ENCODE measurements at places on chromosomes 1 and 21.

DNA sequence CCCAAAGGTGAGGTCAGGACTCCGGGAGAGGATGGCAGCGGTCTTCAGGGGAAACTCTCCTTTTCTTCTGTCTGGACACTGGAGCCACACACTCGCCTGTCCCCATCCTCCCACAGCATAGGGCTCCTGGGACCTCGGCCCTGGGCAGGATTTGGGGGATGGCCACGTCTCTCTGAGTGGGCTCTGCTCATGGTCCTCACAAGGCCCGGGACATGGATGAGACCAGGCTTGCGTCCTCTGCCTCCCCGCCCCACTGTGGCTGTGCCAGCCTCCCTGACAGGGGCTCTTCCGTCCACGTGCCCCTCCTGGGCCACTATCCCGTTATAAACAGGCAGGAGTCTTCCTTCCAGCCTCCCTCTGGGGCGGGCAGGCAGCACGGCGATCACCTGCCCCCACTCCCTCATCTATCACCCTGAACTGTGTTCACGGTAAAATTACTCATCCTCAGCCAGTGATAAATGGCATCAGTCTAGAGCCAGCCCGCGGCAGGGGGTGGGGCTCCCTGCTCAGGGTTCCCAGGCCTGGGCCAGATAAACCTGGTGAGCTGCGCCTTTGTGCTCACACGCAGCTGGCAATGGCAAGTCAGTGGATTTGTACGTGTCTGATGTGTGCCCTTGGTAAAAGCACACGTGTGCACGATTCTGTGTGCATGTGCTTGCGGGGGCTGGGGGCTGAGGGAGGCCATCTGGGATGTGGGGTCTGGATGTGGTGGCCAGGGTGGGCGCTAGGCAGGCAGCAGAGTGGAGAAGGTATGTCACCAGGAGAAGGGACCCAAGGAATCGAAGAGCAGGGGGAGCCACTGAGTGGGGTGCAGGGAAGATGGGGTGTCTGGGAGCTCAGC is 12.6 kb upstream of the SAMD11 start:
- no peak for DNase-seq

DNA sequence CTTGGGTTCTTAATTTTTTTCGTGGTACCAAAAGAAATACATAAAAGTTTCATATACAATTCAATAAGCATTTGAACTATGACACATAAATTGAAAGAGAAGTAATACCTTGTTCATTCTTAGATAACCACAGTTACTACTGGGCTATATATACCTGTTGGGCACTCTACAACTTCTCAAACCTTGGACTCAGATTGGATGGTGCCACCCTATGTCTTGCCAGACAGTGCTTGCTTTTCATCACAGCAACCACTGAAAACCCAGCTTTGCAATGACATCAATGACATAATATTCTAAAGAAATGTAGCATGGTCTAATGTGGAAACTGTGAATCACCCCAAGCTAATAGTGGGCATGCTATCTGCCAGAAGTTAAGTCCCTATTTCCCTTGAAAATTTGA is 62.8 kb upstream of the DPH5 start:
- no peak for DNase-seq

- DNase-seq: peak; percentile 70
Observed at GRCh38 chr1:12179111-12179519, 12.3 kb downstream of the TNFRSF1B start.

DNA sequence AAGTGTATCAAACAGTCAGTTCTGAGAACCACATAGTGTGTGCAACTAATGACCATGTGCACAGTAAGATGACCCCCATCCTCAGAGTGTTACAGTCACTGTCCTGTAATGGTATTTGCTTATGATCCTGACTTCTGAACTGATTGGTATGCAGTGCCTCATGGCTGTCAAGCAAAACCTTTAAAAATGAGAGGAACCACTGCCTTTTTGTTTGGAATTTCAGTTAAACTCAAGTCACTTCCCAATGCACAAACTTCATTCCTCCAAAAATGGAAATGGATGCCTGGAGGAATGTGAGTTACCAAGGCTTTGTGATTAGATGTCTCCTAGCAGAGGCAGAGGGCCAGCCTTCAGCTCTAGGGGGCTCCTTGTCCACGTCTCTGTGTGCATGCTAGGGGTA is 10.5 kb downstream of the C1orf198 start:
- no peak for DNase-seq

DNA sequence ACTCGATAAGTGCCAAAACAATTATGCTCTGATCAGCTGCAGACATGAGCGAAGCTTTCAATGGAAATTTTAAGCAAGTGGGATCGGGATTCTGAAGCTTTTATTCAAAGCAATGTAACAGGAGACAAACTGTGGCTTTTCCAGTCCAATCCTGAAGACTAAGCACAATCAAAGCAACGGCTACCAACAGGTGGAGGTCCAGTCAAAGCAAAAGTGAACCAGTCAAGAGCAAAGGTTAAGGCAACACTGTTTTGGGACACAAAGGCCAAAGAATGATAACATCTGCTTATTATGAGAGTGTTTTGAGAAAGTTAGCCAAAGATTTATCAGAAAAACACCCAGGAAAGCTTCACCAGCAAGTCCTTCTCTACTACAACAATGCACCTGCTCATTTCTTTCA is 170.1 kb downstream of the SEC16B start:
- no peak for DNase-seq

GRCh38 chr21:41147096-41147978 is 20.6 kb upstream of the BACE2 start:
- no peak for DNase-seq

DNA sequence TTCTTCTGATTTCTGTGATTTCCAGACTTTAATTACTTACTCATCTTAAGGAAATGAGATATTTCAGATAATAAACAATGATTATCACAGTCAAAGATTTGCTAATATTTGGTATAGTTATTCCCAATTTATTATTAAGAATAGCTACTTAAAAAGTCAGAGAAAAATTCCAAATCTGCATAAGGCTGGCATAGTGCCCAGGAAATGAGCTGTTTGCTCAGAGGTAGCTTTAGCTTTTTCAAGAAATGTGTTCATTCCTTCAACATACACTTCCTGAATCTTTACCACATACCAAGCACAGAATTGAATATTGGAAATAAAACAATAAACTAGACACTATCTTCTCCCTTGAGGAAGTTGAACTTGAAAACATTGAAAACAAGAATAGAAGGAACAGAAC is 44.3 kb upstream of the KCNK1 start:
- no peak for DNase-seq

DNA sequence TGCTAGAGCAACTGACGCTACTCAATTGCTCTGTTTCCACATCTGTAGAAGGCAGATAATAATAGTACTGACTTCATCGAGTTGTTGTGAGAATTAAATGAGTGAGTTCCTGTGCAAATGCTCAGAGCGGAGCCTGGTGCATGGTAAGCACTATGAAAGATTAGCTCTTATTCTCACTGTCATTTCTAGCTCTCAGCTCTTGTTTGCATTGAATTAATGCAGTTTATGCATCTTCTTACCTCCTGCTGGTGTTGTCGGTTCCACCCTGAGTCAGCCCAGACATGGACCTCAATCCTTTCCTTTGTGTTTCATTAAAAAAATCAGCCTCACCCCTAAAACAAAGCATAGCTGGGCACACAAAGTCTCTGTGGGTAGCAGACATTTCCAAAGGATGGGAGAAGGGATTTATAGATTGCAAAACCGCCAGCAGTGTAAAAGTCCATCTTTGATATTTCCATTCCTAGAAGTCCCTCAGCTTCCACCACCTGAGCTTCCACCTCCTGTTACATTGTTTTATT is 254.4 kb upstream of the CSF3R start:
- DNase-seq: no peak

DNA sequence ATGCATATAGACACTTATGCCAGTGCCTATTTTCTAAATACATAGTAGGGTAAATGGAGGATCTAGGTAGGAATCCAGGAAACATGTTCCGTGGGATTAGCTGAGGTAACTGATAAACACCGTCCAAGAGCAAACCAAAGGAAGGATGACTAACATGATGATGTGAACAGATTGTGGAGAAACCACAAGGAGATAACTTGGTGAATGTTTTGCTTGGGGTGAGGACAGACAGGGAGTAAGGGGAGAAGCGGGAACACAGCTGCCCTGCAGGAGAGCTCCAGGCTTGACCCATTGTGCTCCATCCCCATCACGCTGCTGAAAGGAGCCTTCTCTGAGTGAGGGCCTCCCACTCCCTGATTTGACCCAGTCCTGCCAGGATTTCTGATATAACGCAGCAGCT is 87.0 kb upstream of the ZC3H11B start:
- no peak for DNase-seq

DNA sequence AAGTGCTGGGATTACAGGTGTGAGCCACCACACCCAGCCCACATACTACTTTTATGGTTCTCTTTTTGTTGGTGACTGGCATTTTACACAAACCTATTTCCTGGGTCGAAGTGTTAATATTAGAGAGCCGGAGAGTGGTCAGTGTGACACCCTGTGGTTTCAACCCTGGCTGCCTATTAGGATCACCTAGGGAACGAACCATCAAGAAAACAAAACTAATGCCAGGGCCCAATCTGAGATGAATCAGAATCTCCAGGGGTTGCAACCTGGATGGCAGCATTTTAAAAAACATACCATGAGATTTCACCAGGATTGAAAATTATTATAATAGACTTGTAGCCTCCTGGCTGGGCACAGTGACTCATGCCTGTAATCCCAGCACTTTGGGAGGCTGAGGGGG is 6.1 kb downstream of the MRPS21 start:
- DNase-seq: no peak

- no peak for DNase-seq
Observed at GRCh38 chr1:183884526-183884925, 79.6 kb downstream of the RGL1 start.

GRCh38 chr1:239896569-239896968 is 195.1 kb upstream of the FMN2 start:
- DNase-seq: no peak

DNA sequence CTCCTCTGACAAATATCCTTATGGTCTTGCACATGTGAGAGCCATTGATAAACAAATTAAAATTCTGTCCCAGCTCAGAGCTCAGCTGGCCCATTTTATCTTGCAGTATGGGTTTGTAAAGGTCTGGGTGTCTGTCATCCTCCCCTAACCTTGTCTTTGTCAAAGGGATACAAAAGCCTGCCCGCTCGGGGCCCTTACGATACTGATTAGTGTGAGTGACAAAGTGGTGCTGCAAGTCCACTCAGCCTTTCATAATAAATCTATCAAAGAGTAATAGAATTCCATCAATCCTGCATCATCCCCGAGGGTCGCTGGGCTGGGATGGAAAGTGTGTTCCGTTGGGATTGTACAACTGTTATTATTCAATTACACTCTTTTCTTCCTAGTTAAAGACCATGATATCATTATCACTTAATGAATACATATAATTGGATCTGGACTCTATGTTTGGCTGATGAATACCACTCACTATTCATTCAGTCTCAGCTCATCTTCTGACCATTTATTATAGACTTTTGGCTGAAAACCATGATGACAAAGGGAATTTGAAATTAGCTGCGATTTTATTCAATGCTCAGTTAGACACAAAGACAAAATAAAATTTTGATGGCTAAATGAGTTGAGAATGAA is 122.5 kb upstream of the FOXD3 start:
- no peak for DNase-seq

- DNase-seq: no peak
Observed at GRCh38 chr1:22687191-22687590, 23.4 kb upstream of the EPHB2 start.

DNA sequence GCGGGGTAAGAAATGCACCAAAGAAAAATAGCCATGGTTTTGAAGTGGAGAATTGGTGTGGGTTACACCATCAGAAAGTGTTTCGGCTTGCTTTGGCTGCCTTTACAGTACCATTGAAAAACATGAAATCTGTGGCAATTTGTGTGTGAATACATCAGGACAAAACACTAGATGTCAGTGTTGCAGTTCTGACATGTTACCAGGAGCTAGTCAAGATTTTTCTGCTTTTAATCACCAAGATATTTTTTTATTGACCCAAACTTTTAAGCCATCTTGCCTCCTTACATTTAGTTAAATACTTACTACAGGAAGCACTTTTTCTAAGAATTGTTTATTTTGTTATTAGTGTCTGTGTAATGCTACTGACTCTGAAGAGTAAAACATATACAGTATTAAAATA is 14.3 kb downstream of the RRP15 start:
- no peak for DNase-seq

DNA sequence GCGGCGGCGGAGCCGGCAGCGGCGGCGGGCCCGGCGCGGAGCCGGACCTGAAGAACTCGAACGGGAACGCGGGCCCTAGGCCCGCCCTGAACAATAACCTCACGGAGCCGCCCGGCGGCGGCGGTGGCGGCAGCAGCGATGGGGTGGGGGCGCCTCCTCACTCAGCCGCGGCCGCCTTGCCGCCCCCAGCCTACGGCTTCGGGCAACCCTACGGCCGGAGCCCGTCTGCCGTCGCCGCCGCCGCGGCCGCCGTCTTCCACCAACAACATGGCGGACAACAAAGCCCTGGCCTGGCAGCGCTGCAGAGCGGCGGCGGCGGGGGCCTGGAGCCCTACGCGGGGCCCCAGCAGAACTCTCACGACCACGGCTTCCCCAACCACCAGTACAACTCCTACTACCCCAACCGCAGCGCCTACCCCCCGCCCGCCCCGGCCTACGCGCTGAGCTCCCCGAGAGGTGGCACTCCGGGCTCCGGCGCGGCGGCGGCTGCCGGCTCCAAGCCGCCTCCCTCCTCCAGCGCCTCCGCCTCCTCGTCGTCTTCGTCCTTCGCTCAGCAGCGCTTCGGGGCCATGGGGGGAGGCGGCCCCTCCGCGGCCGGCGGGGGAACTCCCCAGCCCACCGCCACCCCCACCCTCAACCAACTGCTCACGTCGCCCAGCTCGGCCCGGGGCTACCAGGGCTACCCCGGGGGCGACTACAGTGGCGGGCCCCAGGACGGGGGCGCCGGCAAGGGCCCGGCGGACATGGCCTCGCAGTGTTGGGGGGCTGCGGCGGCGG is 1.0 kb downstream of the ARID1A start:
- DNase-seq: peak; percentile 59

DNA sequence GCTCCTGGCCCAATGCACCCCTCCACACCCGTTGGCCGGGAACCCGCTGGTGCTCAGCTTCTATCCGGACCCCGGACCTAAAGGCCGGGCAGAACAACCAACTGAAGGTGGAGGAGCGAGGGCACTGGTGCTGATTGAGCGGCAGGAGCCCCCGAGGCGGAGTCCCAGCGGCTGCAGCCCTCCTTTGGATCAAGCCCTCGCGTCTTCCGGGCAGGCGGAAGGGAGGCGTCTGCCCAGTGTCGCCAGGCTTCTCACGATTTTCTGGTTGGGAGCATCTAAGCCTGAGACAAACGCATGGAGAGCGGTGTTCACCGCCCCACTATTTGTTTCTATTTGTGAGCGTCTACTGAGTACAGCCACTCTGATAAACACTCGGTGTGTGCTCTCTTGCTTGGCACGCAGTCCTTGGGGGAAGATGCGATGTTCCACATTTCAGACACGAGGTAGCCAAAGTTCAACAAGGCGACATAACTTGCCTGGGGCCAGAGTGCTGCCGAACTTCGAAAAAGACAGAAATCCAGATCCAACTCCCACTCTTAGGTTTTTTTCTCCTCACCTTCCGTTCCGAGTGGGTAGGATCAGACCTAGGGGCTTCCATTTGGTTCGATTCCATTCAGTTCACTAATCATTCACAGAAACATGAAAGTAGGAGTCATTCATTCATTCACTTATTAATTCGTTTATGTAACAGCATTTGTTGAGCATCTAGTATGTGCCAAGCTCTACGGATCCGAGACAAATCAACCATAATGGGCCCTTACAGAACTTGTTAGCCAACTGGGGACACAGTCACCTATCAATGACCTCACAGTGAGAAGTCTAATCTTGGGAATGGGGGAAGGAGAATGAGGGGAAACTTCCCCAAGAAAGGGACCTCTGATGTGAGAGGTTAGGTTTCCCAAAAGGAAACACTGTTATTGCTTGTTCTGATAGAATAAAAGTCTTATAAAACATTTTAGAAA is 4.9 kb upstream of the DMRTA2 start:
- no peak for DNase-seq
